ENCODE measurements at places on chromosomes 6 and 20. TPM values are rescaled to one million over a fixed set of nuclear protein-coding genes. Genes with fewer than 3 reads are reported as not detected.
A peak's percentile ranks its signal among the peaks of the same experiment; 100 is the strongest.

DNA sequence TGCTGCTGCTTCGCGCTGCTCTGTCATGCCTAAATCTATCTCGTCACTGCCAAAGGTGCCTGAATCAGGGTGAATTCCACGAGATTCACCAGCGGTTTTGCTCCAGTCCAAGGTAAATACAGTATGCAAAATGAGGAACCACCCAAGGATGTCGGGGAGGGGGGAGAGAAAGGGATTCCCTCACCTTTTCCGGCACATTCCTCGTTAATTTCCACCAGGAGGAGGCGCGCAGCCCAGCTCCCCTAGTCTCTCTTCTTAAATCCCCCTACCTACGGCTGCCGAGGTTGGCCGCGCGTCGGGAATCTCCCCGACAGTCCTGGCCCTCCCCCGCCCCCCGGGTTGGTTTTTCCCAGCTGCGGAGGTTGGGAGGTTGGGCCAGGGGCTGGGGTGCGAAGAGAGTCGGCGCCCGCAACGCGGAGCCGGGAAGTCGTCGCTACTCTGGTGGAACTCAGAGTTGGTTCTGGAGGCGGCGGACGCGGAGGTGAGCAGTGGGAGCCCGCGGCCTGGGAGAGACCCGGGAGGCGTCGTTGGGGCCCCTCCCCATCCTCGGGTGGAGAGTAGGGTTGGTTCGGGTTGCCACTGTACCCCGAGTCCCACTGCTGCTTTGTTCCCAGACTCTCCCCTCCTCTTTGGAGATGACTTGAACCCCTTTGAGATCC lies at the start of gene TPBG:
Gene TPBG (plus strand): TSS at position 390 of the 659 bp plus-strand sequence. CDS start 1,145 bp downstream, outside the sequence.
- peak; percentile 55 for DNase-seq

PAK5 gene
- polyA plus RNA-seq = 0.60 TPM

DNA sequence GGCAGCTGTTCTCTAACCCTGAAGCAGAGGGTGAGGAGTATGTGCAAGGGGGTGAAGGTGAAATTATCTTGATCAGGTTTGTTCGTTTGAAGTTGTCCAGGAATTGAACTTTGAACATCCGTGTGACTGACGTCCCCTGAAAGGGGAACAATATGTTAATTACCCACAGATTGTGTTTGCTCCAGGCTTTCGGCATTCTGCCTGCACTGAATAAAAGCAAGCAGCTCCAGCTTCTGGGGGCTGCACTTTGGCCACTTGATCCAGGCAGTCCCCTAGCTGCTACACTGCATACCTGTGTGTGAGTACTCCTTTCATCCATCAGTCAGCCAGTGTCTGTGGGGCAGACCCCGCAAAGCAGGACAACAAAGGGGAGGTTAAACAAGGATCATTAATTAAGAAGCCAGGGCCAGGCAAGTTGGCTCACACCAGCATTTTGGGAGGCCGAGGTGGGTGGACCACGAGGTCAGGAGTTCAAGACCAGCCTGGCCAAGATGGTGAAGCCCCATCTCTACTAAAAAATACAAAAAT lies 104.8 kb upstream of the BTN3A2 start:
- DNase-seq = no peak

DNA sequence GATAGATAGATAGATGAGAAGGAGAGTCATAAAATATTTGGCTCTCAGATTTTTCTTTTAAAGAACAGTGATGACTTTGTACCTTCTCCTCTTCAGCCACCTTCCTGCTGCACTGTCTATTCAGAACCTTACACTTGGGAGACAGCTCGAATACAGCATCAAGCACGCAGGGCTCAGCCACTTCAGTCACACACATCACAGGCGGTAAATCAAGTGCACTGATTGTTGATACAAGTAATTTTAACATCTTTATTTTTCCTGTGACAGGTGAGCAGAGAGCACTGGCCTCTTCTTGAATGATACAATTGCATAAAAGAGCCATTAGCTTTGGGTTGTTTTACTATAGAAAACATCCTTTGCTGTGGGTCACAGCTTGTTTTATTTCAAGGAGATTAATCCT lies 1118.5 kb upstream of the EYS start:
- no peak for DNase-seq

CST5 gene
- polyA plus RNA-seq = 0.52 TPM

DNA sequence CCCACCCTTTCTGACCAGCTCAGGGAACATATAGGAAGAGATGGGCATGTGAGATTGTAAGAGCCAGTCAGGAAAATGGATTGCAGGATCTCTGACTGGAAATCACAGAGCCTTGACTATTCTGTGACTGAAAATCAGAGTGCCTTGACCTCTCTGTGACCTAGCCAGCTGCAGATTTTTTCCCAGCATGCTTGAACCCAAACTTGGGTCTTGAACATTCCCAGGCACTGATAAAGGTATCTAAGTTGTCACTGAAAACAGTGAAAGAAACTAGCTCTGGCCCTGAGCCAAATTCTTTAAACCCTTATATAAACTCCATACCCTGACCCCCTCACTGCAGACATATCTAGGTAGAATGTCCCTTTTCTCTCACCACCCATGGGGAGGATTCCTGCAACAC lies 2.3 kb upstream of the ZNF165 start:
- DNase-seq = no peak

DNA sequence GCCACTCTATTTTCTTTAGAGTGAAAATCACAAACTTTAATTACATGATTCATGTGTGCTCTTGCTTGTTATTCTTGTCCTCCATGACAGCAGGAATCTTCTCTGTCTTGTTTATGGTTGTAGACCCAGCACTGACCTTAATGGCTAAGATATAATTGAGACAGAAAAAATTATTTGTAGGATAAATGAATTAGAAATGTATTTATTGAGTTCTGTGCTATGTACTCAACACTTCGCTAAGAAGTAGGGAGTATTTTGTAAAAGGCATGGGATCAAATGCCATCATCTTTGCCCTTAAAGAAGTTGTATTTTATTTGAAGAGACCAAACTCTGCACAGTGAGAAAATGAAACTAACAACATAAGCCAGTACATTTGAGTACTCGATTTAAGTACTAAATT lies 71.2 kb downstream of the CBLN4 start:
- peak; percentile 5 for DNase-seq

- DNase-seq = no peak
These were observed 161.4 kb downstream of the PRL start for GRCh38 chr6:22135395-22135794.

INSM1 gene
- not detected for polyA plus RNA-seq

CAPN11 gene
- polyA plus RNA-seq = 0.07 TPM

GRCh38 chr6:130962966-130963365 lies 100.1 kb downstream of the EPB41L2 start:
- DNase-seq = no peak

- DNase-seq = no peak
These were observed 81.9 kb downstream of the ANKS1A start for GRCh38 chr6:34970957-34971356.

DNA sequence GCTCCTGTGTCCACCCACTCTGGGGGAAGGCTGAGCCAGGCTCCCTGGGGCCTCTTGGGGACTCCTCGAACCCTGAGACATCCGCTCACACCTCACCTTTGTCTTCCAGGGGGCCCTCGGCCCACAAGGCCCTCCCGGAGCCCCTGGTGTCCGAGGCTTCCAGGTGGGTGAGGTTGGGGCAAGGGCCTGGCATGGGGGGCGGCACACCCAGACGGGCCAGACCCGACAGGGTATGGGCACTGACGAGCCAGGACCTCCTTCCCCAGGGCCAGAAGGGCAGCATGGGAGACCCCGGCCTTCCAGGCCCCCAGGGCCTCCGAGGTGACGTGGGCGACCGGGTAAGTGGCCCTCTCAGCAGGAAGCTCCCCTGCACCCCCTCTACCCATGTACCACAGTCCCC lies 13.4 kb downstream of the COL9A3 start:
- DNase-seq = no peak

DNA sequence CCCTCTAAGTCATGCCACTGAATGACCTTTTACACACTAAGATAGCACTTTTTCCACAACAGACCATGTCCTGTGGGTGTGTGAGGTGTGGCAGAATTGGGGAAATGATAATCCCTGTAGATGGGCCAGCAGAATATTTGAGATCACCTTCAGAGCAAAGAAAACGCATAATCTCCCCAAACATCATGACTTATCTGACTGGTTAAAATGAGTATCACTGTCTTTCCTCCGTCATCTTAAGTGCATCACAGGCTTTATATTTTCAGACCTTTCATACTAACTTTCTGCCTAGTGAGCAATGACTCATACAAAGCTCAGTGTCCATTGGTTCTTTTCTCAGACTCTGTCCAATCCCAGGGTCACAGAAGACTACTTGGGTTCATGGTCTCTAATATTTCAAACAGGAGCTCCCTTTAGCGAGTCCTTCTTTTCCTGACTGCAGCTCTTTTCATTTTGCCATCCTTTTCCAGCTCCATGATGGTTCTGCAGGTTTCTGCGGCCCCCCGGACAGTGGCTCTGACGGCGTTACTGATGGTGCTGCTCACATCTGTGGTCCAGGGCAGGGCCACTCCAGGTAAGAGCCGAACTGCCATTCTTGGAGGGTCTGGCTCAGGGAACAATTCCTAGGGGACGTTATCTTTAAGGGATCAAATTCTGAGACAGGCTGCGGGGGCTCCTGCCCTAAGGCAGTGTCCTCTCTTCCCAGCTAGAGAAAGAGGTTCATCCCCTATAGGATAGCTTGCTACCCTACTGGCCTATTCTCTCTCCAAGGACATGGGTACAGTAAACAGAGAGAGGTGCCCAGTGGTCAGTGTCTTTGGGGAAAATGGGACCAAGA lies at the start of gene HLA-DPB1:
Gene HLA-DPB1 (plus strand): TSS at position 423 of the 838 bp plus-strand sequence. CDS start 52 bp downstream, at position 475.
- no peak for DNase-seq

DNA sequence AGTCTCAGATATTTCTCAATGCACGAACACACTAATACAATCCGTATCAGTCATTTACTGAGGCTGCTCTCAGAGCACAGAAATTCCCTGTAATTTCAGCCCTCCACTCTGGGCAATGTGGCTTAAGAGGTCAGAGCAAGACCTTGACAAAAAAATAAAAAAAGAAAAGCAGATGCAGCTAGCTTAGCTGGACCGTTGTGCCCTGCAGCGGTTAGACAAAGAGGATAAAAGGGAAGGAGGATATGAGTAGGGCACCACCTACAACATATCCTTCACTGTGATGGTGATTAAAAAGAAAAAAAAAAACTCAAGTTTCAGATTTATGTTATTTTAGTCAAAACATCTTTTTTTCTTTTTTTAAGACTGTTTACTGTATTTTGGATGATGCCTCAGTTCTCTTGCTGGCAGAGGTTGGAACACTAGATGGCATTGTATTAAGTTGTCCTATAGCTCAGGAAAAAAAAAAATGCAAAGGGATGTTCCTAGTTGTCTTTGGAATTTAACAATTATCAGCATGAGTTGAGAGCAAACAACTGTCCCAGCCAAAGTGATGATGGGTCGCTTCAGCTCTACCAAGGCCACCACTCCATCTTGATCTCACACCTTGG lies 59.9 kb downstream of the ANKEF1 start:
- DNase-seq = no peak

DNA sequence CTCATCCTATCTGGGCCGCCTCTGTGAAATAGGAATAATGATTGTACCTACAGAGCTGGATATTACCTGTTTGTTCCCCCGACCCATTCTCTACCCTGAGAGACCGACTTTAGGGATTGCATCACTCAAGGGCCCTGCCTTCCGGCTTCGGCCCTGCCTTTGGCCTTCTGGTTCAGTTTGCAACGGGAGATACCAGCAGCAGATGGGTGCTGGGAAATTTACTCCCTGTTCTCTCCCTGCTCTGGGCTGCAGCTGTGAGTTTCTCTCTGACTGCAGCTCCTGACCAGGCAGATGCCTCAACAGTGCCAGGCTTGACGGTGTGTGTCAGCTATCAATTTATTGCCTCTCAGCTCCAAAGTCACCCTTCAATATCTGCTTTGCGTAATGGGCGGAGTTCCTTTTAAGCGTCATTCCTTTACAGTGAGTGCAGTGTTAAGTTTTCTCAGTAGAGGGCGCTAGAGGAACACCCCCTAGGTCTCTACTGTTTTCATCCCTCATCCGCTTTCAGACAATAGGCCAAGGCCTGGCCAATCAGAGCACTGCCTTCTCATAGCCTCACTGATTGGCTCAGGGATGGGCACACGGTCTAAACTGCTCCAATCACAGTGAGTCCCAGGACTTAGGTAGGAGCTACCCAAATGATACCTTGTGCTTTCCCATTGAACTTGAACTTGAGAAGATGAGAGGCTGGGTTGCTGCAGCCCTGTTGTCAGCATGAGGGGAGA lies 30.0 kb downstream of the KCNG1 start:
- no peak for DNase-seq

DNA sequence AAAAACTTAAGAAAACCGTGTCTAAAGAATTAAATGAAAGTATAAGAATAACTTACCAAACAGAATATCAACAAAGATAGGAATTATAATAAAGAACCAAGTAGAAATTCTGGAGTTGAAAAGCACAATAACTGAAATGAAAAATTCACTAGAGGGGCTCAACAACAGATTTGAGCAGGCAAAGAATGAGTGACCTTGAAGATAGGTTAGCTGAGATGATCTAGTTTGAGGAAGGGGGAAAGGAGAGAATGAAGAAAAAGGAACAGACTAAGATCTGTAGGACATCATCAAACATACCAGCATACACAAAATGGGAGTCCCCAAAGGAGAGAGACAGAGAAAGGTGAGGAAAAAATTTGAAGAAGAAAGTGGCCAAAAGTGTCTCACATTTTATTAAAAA lies 37.7 kb upstream of the TULP1 start:
- DNase-seq = no peak

- peak; percentile 38 for DNase-seq
These were observed at the start of gene CGAS for GRCh38 chr6:73452107-73452461. Gene CGAS, minus strand, starts transcription at chr6:73452297. Its CDS starts 116 bp downstream, at chr6:73452181.

FERMT1 gene
- 3.3 TPM for polyA plus RNA-seq

GRCh38 chr6:111358454-111358853 lies 124.6 kb downstream of the REV3L start:
- no peak for DNase-seq

- no peak for DNase-seq
These were observed 32.9 kb upstream of the LGSN start for GRCh38 chr6:63352544-63353285.

DNA sequence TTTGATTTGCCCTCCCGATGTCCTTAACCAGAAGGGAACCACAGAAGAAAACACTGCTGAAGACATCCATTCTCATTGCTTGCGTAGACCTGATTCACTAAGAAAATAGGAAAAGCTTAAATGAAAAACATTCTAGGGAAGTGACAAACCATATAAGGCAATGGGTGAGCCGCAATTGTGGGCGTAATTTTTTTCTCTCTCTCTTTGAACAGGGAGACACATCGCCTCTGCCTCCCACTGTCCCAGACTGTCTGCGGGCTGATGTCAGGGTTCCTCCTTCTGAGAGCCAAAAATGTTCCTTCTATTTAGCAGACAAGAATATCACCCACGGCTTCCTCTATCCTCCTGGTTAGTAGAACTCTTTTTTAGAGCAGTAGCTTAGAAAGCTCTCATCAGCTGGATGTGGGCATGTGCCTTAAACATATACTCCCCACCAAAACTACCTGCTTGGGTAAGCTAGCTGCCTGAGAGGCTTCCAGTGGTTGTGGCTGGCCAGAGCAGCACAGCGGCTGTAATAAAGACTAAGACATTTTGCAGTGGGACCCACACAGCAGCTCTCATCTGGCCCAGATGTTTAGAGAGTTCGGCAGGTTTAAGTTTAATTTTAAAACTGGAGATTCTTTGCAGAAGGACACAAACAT lies 22.7 kb upstream of the CTAGE9 start:
- no peak for DNase-seq

DNA sequence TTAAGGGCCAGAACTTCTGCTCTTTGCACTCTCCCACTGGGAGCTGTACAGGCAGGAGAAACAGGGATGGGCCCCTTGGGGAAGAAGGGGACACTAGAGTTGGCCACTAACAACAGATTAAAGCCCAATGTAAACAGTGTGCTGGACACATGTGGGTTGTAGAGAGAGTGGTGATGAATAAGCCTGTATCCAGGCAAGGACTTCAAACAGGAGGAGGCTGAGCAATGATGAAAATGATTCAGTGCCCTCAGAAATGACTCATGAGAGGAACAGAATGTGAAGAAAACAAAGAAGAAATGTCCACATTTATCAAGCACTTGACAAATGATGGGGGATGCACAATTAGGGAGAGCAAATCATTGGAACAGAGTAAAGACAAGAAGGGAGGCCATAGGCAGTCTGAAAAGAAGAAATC lies 242.3 kb downstream of the TBX18 start:
- peak; percentile 9 for DNase-seq

Data from left renal pelvis (tissue), 4 donors.